ENCODE measurements at places on chromosomes 12 and 14.

DNA sequence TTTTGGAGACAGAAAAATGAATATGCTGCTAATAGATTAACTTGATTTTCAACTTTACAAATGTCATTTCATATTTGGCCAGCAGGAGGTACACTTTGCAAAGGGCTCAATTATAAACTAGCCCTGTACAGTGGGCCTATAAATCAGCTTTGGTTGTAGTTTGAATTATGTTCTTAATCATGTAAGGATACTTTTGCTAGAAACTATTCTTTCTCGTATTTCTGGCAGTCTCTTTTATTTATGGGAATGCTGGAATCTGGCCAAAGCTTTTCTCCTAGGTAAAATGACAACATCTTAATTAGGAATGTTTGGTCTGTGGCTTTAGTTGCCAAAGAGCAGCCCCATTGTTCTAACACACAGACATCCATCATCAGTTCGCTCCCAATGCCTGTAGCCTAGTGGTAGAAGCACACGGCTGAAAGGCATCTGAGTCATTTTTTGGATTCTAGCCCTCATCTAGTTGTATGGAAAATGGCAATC is 1322.3 kb upstream of the SEL1L start:
- no peak for DNase-seq

DNA sequence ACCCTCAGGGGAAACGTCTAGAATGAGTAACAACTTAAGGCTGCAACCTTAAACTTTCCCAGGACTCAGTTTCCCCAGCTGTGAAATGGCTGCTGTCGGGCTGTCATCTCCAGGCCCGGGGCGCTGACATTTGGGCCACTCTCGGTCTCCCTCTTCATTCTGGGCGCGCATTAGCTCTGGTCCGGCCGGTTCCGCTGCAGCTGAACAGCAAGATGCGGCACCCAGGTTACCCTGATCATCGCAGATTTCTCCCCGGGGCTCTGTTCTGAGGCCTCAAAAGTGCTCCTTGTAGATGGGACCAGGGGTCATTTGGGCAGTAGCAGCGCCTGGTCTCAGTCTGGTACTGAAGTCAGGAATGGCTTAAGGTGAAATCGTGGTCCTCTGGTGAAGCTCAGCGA is 890 bp upstream of the BCL7A start:
- no peak for DNase-seq

DNA sequence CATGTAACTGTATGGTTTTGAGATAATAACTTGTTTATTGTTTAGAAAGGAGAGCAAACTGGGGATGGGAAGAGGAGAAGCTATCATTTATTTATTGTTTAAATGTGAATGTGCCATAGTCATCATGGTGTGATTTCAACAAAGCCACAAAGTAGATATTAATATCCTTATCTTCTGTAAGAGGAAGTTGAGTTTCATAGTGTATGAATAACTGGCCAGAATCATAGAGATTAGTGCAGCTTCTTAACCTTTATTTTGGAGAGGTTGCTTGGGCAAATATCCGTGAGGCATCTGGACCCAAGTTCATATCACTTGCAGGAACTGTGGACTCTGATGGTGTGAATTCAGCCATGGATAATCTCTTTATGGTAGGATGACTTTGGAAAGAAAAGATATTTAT is 26.8 kb upstream of the LYZ start:
- no peak for DNase-seq

- DNase-seq, result no peak
Measured at GRCh38 chr14:97282210-97283004, 485.2 kb downstream of the VRK1 start.

DNA sequence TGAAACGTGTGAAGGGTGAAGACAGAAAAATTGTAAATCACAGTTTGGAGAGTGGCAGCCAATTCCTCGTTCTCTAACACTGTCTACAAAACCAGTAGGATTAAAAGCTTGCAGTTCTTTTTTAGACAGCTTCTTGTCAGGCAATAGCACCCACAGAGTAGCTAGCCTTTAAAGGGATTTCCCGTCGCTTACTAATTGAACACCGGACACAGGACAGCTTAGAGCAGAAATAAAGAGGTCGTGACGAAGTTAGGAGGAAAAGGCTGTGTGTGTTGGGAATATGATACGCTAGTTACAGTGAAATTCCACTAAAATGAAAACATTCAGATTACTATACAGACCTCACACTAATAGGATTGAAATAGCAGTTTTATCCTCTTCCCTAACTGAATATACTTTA is 149.1 kb upstream of the FLRT2 start:
- no peak for DNase-seq

DNA sequence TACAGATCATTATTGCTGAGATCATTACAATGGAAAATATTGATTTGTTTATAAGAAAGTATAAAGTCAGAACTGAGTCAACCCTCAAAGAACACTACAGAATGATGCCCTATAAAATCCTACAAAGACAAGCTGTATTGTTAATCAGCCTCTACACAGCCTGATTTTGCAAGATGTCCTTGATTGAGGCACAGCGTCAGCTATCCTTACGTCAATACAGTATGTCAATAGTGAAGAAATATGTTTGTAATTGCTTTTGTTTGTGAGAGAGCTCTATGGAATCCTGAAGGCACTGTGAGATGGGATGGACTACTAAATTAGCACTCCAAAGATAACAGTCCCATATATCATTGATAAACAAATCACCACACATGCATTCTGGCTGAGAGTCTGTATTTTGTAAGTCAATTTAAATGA is 70.7 kb downstream of the RASSF9 start:
- no peak for DNase-seq

DNA sequence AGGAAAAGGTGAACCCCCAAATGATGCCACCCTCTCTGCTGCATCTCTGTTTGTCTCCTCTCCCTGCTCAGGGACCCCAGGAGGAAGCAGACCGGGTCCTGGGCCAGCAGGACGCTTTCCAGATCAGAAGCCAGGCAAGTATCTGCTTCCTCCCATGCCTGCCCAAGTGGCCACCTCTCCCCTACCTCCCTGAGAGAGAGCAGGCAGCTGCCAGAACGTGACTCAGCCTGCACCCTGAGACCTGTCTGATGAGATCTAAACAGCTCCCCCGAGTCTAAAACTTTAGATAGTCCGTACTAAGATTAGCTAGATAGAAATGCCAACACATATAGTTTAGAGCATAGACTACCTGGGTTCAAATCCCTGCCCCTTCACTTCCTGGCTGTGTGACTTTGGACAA is 31.2 kb upstream of the OAS1 start:
- DNase-seq, result no peak

GRCh38 chr12:51202718-51203117 is 15.1 kb downstream of the POU6F1 start:
- DNase-seq, result no peak

- no peak for DNase-seq
Measured at GRCh38 chr12:72472350-72472749, 200.2 kb downstream of the TRHDE start.

DNA sequence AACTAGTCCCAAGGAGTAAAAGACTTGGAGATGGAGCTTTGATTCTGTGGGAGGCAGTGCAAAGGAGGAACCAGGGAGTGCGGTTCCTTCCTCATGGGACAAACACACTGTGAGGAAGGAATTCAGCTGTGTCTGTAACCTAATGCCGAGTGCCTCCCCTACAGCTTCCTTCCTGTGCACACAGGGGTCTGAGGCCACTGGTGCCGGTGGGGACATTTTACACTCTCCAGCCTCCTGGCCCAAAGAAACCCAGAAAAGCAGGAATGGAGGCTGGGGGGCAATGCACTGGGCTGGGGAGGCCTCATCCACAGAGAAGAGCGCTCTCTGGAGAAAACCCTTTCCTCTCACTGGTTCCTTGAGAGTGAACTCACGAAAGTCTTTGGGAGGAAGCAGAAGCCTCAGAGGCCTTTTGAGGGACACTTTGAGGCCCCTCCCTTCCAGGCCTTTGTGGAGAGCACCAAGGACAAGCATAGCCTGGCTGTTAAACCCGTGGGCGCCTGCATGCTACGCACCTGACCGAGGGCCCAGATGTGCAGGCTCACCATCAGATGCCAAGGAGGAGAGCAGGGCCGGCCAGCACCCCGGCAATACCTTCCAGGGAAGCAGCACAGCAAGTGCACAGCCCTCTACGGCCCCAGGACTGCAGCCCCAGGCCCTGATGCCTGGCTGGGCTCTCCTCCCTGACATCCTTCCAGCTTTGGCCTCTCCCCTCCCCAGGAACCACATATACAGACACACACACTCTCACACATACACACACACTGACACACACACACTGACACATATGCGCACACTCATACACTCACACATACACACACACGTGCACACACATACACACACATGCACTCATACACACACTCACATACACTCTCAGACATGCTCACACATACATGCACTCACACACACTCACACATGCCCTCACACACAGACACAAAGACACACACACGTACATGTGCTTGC is 52.0 kb downstream of the NFKBIA start:
- no peak for DNase-seq

All from HCEC 1CT (cell line).